ENCODE measurements at places on chromosomes 3 and 15. TPM values are rescaled to one million over a fixed set of nuclear protein-coding genes. Genes with fewer than 3 reads are reported as not detected.

Gene MUC20
- polyA plus RNA-seq, result 3.8 TPM

Gene UROC1
- polyA plus RNA-seq, result not detected

DNA sequence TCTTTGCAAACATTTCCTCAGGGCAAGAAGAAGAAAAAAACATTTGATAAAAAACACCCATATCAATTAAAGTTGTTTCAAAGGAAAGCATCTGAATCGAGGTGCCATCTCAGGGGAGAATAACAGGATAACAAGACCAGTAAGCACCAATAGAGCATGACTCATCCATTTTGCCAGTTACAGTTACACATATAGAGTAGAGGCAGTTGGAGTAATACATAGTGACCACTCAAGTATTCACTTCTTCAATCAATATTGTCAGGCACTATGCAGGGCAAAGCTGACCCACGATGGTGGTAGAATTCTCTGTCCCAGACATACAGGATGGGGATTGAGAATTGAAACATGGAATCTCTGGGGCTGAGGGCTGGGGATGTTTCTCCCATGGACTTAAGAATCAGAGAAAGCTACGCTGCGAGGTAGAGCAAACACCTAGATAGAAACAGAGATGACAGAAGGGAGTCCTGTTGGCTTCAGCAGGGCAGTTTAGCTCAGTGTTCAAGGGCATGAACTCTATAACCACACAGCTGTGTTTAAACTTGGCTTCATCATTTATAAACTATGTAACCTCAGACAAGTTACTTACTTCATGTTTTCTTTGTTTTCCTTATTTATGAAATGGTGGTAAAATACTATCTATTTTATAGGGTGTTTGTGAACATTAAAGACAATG is 186.4 kb upstream of the NANOGP8 start:
- DNase-seq, result no peak

Gene ANAPC13
- 33.5 TPM for polyA plus RNA-seq

Gene CCDC191
- 0.48 TPM for polyA plus RNA-seq

DNA sequence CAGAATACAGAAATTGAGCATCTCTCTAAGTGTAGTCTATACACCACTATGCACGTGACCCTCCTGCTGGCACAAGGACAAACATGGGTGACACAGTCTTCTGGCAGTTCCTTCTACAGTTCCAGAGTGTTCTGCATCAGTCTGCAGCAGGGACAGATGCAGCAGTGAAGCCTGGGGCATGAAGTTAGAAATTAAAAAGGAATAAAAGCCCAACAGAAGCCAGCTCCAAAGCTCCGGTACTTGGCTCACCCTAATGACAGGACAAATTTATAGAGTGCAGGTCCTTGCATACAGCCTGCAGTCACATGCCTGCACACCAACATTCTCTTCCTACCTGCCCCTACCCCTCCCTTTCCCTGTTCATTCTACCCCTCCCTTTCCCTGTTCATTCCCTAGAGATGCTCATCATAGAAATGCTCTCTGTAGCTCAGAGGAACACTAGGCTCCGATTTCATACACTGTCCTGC is 15.0 kb downstream of the UACA start:
- peak; percentile 41 for DNase-seq

GRCh38 chr3:130971208-130971607 is 55.4 kb downstream of the ASTE1 start:
- no peak for DNase-seq

Gene ADIPOQ
- not detected for polyA plus RNA-seq

Gene CAMK1
- polyA plus RNA-seq, result 137 TPM

- no peak for DNase-seq
These were observed 39.8 kb downstream of the CYP19A1 start for GRCh38 chr15:51298620-51299019.

DNA sequence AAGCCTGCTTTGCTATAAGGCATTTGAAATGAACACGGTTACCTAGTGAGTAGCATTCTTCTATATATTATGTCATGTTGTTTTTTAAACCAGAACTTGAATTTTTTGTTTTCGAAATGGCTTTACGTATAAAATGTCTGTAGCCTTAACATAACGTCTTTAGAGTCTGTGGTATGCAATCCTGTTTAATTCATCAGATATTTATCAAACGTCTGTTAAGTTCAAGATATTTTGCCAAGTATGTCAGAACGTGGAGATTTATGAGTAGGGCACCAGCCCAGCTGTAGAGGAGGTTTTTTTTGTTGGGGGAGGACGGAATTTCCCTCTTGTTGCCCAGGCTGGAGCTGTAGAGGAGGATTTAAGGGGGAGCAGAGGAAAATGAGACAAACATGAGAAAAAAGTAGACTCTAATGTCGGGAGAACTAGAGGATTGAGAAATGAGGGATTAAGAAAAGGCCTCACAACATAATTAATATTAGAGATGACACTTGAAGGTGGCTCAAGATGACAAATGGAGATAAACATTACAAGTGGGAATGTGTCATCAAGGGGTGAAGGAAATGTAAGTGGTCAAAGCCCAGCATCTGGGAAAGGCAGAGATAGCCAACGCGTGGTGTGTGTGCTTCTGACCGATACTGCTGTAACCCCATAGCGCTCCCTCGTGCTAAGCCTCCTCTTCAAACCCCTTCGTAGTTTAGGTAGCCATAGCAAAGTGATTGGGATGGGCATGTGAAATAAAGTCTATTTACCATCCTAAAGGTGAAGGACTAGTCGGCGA is 154.0 kb upstream of the GOLGA6L4 start:
- no peak for DNase-seq

Gene LMCD1
- polyA plus RNA-seq, result 0.51 TPM

GRCh38 chr3:56869157-56869889 is 67.6 kb upstream of the ARHGEF3 start:
- no peak for DNase-seq

DNA sequence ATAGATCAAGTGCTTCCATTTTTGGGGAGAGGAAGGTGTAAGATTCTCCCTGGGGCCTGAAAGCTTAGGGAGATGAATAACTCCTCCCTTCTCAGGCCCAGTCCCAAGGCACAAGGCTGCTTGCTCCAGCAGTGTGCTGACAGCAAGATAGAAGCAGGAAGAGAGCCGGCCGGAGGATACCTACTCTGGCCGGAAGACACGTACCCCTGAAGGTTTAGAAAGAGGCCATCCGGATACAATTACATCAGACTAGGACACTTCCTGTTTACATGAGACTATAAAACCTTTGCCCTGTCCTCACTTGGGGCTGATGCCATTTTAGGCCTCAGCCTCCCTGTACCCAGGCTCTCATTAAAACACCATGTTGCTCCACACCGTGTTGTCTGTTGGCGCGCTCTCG is 329.9 kb downstream of the SV2B start:
- DNase-seq, result no peak

- peak; percentile 13 for DNase-seq
These were observed 81.8 kb downstream of the CLASP2 start for GRCh38 chr3:33636125-33636850.

DNA sequence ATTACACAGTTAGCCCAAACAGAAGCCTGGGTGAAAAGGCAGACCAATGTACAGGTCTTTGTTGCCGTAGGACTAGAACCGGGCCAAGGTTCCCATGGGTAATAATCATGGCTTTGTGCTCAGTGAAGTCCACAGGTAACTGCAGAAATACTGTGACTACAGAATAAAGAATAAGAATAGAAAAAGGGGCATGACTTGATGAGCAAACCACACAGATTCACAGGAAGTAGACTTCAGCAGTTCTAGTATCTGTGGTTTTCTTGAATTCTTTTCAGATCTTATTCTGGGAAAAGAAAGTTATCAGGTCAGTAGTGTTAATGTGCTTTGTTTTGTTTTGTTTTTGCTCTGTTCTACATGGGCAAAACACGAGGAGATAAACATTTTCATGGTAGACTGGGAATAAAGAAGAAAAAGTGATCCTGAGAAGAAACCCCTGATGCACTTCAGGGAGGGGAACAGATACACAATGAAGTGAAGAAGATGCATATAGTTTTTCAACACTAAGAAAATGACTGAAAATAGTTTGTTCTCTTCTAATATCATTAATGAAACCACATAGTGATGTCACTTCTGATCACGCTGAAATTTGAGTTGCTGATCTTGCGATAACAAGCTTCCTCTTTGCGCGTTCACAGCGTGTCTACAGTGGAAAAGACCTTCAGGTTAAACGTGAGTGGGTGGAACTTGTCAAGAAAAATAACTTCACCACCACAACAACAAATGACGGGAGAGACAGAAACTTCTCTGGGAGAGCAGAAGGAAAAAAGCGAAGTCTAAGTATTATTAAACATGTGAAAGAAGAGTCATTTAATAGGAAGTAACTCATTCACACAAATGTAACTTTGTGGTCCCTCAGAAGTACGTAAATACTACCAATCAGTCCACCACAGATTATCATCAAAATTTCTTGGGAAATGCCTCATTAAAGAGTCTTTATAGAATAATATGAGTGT is 315.8 kb upstream of the SATB1 start:
- peak; percentile 81 for DNase-seq

DNA sequence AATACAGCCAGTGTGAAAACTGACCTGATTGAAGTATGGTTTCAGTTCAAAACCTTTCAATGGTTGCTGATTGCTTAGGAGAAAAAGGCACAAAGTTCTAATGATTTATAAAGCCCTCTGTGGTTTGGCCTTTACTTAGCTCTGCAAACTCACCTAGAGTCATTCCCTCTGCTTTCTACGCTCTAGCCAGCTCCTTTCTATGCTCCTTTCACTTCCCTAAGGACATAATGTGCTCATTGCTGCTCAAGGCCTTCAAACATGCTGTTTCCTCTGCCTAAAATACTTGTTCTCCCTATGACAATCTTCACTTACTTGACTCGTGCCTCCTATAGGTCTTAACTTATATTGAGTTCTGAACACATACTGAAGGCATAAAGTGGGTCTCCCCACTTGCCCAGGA is 19.0 kb downstream of the RPL39L start:
- no peak for DNase-seq

- no peak for DNase-seq
These were observed 135.9 kb downstream of the TBL1XR1 start for GRCh38 chr3:177061369-177061768.

DNA sequence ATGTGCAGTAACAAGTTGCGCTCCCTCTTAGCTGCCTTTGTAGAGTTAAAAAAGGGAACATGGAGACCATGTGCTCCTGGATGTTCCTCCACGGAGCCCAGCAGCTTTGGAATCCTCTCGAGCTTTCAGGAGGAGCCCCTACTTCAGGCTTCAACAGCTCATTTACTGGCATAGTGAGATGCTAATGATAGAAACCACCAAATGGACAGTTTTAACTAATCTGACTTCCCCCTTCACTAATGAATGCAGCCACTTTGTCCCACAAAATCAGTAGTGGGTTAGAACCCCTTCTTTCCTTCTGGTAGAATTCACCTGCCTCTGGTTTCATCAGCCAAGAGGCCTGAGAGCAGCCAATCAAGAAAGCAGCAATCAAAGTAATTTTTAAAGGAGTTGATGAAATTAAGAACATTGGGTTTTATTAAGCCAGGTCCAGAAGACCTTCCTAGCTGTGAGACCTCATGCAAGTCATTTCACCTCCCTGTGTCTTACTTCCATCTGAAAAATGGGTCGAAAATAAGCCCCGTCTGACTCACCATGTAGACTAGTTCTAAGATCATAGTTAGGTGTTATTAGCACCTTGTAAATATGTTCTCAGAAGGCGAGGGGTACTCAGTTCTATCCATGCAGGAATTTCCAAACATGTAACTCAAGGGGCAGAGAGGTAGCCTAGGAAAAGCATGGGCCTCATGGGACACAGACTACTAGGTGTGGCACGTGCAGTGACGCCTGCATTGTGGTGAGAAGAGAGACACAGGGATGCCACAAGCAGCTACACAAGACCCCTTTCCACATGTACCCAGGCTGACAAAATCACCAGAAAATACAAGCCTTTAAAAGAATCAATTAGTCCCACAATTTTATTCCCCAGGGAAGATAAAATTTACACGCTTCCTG is 179.7 kb upstream of the LPP start:
- no peak for DNase-seq

Gene SERPINI1
- polyA plus RNA-seq, result 0.10 TPM

Gene EAF2
- polyA plus RNA-seq, result 75.7 TPM

Gene TMEM207
- not detected for polyA plus RNA-seq

DNA sequence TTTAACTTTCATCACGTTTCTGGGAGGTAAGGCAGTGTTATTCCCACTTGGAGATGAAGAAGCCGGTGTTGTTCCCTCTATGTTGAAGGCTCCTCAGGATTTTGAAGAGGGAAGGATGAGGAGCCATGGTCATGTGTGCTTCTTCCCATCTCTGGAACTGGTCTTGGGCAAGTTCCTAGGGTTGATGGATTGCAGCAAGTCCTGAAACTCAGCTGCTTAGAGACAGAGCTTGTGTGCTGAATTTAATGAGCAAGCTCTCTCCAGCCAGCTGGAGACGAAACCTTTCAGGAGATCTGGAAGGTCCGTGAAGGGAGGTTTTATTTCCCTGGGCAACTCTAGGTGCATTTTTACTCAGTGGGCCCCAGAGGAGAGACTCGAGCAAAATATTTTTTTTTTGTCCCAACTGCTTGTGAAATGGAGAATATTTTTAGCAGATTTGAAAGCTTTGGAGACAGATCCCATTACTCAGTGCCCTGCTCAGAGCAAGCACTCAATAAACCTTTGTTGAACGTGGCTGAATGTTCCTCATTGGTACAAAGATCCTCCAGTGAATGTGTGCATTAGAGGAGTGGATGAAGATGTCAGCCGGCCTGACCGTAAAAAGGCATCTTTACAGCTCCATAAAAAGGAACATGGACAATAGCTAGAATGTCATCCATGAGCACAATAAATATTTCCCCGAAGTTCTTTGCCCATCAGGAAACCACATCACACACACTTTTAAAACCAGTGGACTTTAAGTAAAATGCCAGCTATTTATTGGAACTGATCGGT is 55.6 kb upstream of the RGMA start:
- DNase-seq, result no peak

- no peak for DNase-seq
These were observed 842 bp upstream of the U2SURP start for GRCh38 chr3:143000528-143000927.

- no peak for DNase-seq
These were observed 48.2 kb downstream of the SYNM start for GRCh38 chr15:99153026-99153535.

GRCh38 chr3:9468460-9468859 is 71.0 kb downstream of the SETD5 start:
- DNase-seq, result no peak

- no peak for DNase-seq
These were observed 54.4 kb upstream of the HERC1 start for GRCh38 chr15:63888146-63888545.

- no peak for DNase-seq
These were observed 15.0 kb downstream of the TIGIT start for GRCh38 chr3:114308830-114309229.
